ENCODE measurements at places on chromosomes 3 and 15. TPM values are rescaled to one million over a fixed set of nuclear protein-coding genes. Genes with fewer than 3 reads are reported as not detected.

The MEIS2 gene
- 0.22 TPM for total RNA-seq

The UBXN7 gene
- 109 TPM for total RNA-seq

The CPA3 gene
- total RNA-seq, result not detected

The ARPIN gene
- total RNA-seq, result 3.1 TPM

The TMEM108 gene
- 14.3 TPM for total RNA-seq

The ZBTB38 gene
- 9.8 TPM for total RNA-seq

The CPOX gene
- total RNA-seq, result 27.0 TPM

The ZNF620 gene
- total RNA-seq, result 20.2 TPM

The NMNAT3 gene
- 3.5 TPM for total RNA-seq

The SATB1 gene
- 28.4 TPM for total RNA-seq
